ENCODE measurements at places on chromosomes 2 and 18. TPM values are rescaled to one million over a fixed set of nuclear protein-coding genes. Genes with fewer than 3 reads are reported as not detected.

DNA sequence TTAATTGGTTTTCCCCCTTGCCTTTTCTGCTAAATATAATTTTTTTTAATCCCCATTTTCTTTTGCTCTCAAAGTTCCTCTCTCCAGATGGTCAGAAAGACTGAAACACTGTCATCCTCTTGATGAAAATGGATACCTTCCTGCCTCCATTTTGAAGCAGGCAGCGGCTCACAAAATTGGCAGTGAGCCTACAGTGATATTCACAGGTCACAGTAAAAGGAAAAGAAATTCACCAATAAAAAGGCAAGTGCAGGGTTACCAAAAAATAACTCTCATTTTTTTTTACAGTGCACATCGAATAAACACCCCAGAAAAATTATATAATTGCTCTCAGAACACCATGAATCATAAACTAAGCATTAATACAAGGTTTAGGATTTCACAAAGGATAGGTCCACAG is 307.5 kb downstream of the TCF4 start:
- DNase-seq: no peak

DNA sequence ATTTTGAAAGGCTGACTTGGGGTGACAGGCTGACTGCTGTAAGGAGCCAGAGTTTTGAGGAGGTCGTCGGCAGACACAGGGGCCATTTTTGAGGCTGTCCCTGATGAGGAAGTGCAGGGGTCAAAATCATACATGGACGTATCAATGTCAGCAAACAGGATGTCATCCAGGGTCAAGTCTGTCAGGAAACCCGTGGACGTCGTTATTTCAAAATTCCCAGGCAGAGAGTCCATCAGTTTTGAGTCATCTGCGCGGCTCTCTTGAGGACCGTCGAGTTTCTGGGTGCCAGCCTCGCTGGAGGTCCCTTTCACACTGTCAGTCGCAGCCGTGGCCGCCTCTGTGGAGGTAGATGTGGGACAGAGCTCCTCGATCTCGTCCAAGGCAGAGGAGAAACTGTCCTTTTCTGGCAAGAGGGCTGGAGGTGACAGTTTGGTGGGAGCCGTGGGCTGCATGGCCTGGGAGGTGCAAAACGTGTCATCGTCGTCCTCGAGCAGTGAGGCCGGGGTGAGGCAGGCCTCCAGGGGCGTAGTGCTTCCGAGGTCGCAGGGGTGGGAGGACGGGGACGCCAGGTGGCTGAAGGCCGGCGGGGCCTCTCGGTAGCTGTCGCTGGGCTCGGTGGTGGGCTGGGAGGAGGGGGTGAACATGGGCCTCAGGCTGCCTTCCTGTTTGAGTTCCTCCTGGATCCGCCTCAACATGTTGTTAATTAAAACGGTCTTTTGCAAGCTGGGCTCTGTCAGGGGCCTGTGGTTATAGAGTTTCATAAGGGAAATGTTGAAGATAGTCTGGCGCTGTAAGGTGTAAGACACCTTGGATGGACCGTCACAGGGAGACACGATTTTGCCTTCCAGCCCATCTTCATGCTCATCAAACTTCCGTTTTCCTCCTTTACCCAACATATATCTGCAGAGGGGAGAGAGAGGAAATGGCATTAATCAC is 17.5 kb downstream of the SERTAD2 start:
- no peak for DNase-seq

Gene PROC
- polyA plus RNA-seq: 2.7 TPM

- peak; percentile 78 for DNase-seq
These were observed 6.0 kb upstream of the SLC35F6 start for GRCh38 chr2:26757873-26758789.

Gene RAB6C
- polyA plus RNA-seq: not detected

DNA sequence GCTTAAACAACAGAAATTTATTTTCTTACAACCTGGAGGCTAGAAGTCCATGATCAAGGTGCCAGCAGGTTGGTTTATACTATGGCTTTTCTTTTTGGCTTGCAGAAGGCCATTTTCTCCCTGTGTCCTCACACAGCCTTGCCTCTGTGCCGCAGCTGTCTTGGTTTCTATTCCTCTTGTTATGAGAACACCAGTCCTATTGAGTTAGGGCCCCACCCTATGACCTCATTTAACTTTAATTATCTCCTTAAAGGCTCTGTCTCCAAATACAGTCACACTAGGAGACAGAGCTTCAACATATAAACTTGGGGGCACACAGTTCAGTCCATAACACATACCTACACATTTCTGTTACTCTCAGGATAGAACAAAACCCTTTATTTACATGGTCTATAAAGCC is 17.3 kb upstream of the RHOB start:
- DNase-seq: no peak

DNA sequence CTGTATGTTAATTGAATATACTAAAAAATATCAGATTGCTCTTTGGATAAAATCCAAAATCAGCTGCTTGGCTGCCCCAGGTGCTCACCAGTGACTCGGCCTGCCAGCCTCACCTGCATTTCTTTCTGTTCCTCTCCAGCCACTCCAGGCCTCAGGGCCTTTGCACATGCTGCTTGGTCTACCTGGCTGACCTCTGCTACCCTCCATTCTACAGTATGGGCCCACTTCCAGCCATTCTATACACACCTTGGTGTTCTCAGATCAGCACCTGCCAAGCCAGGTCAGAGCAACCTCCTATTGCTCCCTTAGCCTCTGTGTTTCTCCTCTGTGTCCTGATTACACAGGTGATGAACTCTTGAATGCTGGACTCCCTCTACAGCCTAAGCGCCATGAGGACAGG is 106.6 kb upstream of the TWIST2 start:
- no peak for DNase-seq

DNA sequence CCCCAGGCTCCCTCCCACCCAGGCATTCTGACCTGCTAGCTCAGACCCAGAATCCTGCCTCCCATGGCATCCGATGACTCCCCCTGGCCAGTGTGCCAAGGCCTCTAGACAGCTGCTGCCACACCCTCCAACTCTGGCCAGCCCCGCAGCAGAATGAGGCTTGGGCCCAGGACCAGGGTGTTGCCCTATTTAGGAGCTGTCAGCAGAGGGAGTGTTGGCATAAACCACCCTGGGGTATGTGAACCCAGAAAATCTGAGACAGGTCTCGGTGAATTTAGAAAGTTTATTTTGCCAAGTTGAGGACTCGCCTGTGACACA is 134.3 kb downstream of the KLHL29 start:
- DNase-seq: no peak

GRCh38 chr2:205556841-205557539 is 125.3 kb upstream of the NRP2 start:
- peak; percentile 54 for DNase-seq

GRCh38 chr2:206240327-206240726 is 34.1 kb upstream of the ZDBF2 start:
- DNase-seq: no peak

DNA sequence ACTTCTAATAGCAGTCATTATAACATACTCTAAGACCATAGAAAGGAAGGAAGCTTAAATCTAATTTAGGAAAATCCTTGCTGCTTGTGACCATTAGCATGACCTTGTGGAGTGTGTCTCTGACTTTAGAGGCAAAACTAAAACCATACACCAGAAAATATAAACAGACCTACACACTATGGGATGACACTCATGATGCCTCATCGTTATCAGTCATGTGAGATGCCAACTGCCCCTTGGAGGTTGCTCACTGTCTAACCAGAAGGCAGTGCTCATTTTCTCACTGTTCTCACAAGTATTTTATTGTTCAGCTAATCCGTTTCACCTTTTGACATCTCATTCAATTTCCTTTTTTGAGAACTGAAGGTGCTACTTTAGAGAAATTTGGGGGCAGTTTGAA is 376.9 kb downstream of the RND3 start:
- DNase-seq: no peak

GRCh38 chr18:3653263-3653850 is 203.4 kb downstream of the TGIF1 start:
- DNase-seq: no peak

Gene POMC
- 8.5 TPM for polyA plus RNA-seq

DNA sequence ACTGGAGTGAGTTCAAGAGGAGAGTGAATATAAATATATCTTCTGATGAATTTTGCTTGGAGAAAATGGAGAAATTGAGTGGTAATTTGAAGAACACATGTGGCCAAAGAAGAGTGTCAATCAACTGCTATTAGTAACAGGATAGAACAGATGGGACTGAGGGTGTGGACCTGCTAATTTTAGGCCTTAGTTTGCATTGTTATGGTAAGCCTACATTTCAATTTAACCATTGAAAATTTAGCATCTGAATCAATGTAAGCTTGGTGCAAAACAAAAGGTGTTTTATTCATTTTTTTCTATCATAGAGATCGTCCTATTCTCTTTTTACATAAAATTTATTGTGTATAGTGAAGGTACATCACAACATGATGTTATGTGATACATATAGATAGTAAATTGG is 42.1 kb upstream of the CDH19 start:
- DNase-seq: no peak

Gene SERPINB10
- polyA plus RNA-seq: not detected

DNA sequence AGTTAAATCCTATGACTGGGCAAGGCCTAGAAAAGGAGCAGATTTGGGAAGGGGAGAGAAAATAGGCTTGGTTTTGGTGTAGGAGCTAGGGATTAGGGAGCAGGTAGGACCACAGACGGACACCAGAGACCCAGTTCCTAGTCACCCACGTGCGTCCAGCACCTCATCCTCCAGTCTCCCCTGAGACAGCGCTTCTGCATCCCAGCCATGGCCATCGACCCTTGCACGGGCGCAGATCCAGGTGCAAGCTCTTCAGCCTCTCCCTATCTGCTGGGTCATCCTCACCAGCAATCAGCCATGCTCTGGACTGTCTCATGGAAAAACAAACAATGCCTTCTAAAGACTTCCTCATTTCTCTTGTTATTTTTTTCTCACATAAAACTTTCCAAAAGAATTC is 246.8 kb upstream of the RAB6C start:
- DNase-seq: no peak

GRCh38 chr2:231803501-231804138 is 17.4 kb downstream of the COPS7B start:
- DNase-seq: no peak

DNA sequence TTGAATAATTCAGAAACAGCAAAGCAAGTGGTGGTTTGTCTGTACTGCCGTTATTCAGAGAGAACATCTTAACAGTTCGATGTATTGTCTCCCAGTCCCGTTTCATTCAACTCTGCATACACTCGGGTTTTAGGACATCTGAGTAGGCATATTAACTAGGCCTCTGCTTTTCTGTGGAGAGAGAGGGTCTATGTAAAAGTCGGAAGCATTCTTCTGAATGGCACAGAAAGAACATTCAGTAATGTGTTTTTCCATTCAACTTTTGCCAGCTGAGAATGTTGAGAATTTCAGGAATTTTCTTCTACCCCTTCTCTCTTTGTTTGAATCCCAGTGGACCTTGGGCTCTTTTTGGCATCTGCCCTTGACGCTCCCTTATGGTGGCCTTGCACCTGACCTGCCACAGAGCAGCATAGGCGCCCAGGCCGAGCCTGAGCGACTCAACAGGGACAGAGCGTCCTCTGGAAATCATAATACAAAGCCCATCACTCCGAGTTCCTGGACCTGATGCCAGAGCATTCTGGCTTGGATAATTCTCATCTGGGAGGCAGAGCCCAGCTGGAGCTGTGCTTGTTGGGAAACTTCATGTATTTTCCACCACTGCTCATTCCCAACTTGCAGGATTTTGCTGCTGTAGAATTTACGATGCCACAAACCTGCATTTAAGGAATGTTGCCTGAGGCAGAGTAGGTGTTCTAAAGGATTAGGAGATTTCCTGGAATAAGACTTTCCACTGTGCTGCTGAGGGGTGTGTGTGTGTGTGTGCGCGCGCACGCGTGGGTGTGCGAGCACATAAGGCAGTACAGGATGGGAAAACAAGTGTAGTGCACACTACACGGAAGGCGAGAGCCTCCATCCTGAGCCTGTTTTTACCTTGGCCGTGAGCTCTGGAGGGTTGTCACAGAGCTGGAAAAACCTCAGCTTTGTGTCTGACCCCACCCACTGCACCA is 77.2 kb upstream of the TXNDC2 start:
- DNase-seq: peak; percentile 93
